ENCODE measurements at places on chromosomes 13 and 19. TPM values are rescaled to one million over a fixed set of nuclear protein-coding genes. Genes with fewer than 3 reads are reported as not detected.

Gene ARGLU1
- 10.0 TPM for total RNA-seq

DNA sequence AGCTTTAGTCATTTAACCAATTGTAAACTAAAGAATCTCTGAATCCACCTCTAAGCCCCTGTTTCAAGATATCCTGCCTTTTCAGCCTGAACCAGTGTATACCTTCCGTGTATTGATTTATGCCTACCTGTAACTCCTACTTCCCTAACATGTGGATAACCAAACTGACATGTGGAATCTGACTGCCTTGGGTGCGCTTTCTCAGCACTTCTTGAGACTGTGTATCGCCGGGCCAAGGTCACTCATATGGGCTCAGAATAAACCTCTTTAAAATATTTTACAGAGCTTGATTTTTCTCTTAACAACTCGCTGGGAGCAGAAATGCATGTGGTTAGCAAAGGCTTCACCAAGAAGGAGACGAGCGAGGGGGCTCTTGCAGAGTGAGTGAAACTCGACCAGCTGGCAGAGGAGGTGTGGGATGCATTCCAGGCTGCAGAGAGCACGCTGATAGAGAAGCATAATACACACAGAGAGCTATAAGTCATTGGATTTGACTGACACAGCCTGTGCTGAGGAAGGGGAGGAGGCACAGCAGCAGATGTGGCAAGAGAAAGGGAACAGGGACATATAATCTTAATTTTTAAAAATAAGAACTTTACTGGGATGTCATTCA is 268.2 kb upstream of the MAB21L1 start:
- no peak for DNase-seq

DNA sequence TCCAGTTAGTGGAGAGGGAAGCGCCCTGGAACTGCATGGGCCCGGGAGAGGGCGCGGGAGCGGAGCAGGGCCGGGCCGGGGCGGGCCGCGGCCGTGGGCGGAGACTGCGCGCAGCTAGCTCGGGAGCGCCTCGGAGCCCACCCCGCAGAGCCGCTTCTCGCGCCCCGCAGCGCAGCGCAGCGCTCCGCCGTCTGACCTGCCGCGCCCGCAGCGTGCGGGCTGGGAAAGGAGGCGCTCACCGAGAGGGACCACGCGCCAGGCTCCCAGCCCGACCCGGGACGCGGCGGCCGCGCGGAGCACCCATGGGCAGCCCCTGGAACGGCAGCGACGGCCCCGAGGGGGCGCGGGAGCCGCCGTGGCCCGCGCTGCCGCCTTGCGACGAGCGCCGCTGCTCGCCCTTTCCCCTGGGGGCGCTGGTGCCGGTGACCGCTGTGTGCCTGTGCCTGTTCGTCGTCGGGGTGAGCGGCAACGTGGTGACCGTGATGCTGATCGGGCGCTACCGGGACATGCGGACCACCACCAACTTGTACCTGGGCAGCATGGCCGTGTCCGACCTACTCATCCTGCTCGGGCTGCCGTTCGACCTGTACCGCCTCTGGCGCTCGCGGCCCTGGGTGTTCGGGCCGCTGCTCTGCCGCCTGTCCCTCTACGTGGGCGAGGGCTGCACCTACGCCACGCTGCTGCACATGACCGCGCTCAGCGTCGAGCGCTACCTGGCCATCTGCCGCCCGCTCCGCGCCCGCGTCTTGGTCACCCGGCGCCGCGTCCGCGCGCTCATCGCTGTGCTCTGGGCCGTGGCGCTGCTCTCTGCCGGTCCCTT is at the start of gene MLNR:
MLNR (plus strand) TSS at position 303 of the 820 bp plus-strand sequence; CDS start at position 303, 0 bp downstream.
- no peak for DNase-seq

- DNase-seq = peak; percentile 36
Observed at GRCh38 chr19:54312436-54313377, at the start of gene LILRA5. Gene LILRA5, minus strand, starts transcription at chr19:54313166. Its CDS starts 147 bp downstream, at chr19:54313019.

Gene MAST1
- total RNA-seq = not detected

Gene IGFL2
- total RNA-seq = not detected

DNA sequence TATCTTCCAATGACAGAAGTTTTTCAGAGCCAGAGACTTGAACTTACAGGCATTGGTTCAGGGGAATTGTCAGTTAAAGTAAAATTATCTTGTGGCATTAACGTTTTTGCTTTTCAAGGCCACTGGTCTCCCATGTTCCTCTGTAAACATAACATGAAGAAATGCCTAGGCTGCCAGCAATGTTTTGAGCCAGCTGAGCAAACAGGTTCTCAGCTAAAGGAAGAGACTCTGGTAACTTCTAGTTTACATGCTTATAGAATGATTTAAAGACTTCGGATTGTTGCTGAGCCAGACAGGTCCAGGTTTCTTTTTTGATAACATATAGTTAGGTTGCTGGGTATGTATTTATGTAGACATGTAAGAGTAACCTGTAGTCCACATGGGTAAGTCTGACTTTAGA is 35.7 kb downstream of the ZNF493 start:
- no peak for DNase-seq

DNA sequence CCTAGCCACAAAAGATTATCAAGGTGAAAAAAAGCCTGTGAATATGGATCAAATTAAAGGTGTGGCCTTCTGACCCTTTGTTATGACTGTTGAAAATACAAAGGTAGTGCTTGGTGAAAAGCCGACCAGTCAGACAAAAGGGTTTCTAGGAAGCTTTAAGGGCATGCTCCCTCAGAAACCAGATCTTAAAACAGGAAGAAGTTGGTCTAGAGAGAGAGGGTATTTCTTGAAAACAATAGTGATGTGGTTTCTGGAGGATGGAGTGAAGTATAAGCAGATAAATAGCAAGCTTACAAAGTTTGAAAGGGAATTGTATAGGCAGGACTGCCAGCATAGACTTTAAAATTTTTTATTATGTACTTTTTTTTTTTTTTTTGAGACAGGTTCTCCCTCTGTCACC is 5.0 kb upstream of the EID2 start:
- no peak for DNase-seq

Gene APOC4
- not detected for total RNA-seq

GRCh38 chr13:40063278-40063698 is 407.8 kb downstream of the COG6 start:
- DNase-seq = no peak

- no peak for DNase-seq
Observed at GRCh38 chr19:18789422-18789869, 1.7 kb downstream of the COMP start.

Gene TMEM221
- not detected for total RNA-seq

DNA sequence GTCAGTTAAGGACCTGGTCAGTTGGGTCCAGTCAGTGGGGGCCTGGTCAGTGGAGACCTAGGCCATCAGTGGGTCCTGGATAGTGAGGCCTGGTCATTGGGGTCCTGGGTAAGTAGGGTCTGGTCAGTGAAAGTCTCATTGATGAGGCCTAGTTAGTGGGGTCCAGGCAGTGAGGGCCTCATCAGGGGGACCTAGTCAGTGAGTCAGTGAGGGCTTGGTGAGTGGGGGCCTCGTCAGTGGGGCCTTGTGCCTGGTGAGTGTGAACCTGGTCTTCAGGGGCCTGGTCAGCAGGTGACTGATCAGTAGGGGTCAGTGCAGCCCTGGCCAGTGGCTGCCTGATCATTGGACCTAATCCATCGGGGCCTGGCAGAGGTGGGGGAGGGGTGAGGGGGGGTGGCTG is 42.6 kb upstream of the TPM4 start:
- DNase-seq = no peak

DNA sequence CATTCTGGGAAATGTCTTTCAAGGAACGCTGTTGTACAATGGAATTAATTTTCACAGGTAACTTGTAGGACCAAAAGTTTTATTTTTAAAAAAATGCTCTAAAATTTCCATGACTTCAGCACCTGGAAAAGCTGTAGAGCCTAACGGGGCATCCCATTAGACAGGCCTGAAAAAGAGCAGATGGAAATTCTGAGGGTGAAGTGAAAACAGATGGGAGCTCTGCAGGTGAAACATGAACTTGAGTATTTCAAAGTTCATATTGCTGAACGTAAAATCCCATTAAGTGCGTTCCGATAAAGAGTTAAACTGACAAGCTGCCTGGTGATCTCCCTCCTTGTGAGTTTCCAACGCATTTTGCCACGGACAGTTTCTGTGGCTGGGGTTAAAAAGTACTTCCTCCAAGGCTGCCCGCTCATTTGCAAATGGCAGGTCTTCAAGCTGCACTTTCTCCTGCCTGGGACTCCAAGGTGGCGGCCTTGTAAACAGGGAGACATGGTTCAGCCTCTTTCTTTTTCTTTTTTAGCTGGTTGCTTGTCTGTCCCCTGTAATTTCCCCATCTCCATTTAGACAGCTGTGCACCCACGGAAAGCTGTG is 450.4 kb downstream of the FGF9 start:
- DNase-seq = no peak

- no peak for DNase-seq
Observed at GRCh38 chr13:54965881-54966280, 1937.3 kb downstream of the OLFM4 start.

GRCh38 chr19:19740755-19741154 is 7.8 kb upstream of the ZNF14 start:
- DNase-seq = no peak

GRCh38 chr13:108786456-108787200 is 157.2 kb downstream of the MYO16 start:
- DNase-seq = no peak

Gene PDCD5
- 121 TPM for total RNA-seq

Gene HPN
- 17.6 TPM for total RNA-seq

Gene TNNI3
- 5.2 TPM for total RNA-seq

DNA sequence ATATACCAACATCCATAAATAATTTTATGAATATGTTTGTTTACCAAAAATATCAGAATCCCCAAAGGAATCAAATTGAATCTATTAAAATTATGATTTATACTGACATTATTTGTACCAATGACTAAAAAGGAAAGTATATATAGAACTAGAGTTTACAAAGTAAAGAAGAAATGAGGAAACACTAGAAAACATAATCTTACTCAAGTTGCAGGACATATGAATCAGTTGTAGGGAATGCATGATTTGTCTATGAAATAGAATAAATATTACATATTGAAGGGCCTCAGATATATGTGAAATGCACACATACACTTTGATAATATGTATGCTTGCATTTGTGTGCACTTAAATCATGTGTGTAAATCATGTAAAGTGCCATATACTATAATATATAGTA is 1466.4 kb downstream of the EFNB2 start:
- no peak for DNase-seq

- DNase-seq = no peak
Observed at GRCh38 chr13:45209229-45209628, 8.4 kb upstream of the KCTD4 start.

DNA sequence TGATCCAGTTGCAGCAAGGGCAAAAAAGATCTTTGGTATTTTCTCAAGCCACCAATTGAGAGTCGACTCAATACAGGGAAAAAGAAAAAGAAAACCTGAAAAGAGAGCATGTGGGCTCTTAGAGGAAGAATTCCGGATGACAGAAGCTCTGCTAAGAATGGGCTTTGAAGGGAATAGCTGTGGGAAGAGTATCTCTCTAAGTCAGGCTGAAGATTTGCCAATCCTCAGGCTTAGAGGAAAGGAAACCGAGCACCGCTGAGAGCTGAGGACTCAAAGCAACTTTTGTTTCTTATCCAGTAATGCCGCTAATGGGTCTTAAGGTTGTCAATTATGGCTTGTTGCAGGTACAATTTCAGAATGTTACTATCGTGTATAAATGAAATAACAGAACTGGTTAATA is 166.4 kb downstream of the EFNB2 start:
- no peak for DNase-seq

- DNase-seq = no peak
Observed at GRCh38 chr19:18768046-18768771, 22.9 kb downstream of the COMP start.

Gene ZNF264
- total RNA-seq = 15.8 TPM

DNA sequence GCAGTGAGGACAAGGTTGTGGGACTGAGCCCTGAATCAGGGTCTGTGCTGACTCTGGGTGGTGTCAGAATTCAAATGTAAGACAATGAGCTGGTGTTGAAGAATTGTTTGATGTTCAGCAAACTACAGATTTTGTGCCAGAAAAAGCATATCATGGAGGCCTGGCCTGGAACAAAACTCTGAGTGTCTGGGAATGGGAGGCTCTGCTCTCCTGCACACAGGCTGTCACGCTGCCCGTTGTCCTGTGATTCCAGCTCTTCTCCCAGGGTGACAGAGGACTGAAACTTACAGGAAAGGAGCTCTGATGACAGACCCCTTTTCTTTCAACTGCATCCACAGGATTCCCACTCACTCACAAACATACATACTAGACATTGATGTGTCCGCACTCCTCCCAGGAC is 120.1 kb downstream of the ZNF486 start:
- DNase-seq = no peak

- no peak for DNase-seq
Observed at GRCh38 chr19:2129022-2129421, 22.3 kb downstream of the AP3D1 start.

Gene CADM4
- total RNA-seq = 4.1 TPM

Gene OR7D2
- total RNA-seq = 0.19 TPM

- DNase-seq = no peak
Observed at GRCh38 chr13:106275446-106276032, 259.9 kb downstream of the EFNB2 start.

- no peak for DNase-seq
Observed at GRCh38 chr19:5507065-5507909, 52.1 kb downstream of the ZNRF4 start.

DNA sequence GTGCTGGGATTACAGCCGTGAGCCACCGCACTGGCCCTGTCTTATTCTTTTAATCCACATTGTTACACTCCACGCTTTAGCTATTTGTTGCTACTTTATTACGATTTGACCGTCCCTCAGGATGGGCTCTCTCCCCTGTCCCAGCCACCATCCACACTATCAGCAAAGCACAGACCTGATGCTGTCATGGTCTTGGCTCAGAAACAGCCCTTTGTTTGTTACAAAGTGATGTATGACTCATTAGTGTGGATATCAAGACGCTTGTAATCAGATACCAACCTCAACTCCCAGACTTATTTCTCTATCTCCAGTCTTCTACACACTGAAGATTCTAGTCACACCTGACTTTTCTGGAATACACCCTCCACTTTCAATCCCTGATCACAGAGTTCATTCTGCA is 84.6 kb upstream of the FREM2 start:
- no peak for DNase-seq

DNA sequence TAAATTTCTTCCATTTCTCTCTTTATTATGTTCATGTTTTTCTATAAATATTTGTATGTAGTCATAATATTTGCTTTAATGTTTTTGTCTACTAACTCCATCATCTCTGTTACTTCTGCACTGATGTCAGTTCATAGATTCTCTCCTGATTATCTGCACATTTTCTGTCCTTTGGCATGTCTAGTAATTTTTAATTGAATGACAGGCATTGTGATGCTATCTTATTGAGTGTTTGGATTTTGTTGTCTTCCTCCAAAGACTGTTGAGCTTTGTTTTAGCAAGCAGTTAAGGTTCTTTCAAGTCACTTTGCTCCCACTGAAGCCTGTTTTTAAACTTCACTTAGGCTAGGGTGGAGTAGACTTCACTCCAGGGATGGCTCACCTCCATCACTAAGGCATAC is 276.8 kb downstream of the DLEU7 start:
- DNase-seq = no peak

Gene COL4A1
- total RNA-seq = 127 TPM

GRCh38 chr19:18401580-18402112 is 4.2 kb upstream of the LRRC25 start:
- peak; percentile 68 for DNase-seq

Measured in gastrocnemius medialis (tissue), 4 donors.